ENCODE measurements at places on chromosomes 13 and 19.

DNA sequence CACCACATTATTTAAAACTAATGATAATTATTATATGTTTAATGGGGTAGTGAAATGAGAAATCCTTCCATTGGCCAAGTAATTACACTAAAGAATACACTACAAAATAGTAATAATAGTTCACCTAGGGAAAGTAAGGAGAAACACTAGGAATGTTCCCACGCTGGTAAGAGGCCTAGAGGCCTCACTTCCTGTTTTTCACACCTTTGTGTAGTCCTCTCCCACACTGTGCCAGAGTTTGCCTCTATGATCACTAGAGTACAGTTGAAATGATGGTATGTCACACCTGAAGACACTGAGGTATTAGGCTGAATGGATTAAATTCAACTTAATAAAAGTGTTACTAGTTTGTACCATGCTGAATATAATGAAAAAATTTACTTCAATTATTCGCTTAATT lies 1348.0 kb upstream of the ATXN8OS start:
- no peak for DNase-seq

DNA sequence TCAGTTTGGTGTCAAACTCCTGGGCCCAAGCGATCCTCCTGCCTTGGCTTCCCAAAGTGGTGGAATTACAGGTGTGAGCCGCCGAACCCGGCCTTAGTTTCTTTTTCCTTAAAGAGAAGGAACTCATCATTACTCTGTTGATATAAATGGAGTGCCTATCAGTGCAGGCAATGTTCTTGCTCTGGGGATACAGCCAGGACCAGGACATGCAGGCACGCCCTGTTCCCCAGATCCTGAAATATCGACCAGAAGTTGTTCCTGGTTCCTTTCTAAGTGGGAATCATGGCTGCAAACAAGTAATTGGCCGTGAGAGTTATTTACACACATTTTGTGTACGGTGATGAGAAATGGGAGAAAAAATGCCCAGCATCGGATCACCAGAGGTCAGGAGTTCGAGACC lies 8.4 kb downstream of the DNM2 start:
- no peak for DNase-seq

DNA sequence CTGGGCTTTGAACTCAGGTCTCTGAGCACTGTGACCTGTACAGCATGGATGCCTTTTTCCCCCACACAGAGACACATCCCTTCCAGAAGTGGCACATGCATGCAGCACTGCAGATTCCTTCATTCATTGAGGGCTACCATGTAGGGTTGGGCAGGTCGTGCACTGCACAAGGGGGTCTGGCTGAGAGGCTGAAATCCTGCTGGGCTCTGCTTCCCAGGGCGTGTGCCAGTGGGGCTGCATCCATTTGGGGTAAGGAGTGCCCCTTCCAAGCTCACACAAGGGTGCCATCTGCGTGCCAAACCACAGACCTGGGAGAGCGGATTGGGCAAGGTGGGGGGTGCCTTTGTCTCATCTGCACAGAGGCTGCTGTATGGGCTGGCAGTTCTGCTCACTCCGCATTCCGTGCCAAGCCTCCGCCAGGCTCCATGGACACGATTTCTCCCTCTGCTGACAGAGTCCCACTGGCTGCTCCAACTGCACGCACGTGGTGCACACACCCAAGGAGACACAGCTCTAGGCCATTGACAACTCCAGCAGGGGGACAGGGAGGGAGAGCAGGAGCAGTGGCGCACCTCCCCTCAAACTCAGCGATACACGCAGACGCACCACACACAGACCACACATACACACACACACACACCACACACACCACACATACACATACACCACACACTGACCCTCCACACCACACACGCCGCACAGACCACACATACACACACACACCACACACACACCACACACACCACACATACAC lies 4.5 kb upstream of the SHISA7 start:
- peak; percentile 35 for DNase-seq

- DNase-seq, result no peak
Measured at GRCh38 chr13:105937451-105937850, 598.0 kb downstream of the EFNB2 start.

DNA sequence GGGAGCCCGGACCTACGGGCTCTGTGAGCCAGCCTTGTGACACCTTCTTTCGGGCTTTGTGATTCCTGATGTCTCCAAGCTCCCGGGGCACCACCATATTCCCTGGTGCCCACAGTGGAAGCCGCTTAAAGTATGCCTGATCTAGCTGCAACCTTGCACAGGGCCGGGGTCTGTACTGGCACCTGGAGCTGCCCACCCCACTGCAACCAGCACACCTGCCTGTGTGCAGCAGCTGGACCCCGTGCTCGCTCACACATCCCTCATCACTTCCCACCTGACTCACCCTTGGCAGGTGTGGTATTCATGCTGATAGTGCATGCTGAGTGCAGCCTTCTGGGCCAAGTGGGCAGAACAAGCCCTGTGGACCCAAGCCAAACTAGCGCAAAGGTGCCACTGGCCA lies 1981.1 kb upstream of the PCDH20 start:
- no peak for DNase-seq
